ENCODE measurements at places on chromosomes 12 and 14. TPM values are rescaled to one million over a fixed set of nuclear protein-coding genes. Genes with fewer than 3 reads are reported as not detected.

Gene POLE
- polyA plus RNA-seq = 78.9 TPM

GRCh38 chr12:98418357-98419075 is 96.9 kb upstream of the TMPO start:
- DNase-seq = peak; percentile 42

DNA sequence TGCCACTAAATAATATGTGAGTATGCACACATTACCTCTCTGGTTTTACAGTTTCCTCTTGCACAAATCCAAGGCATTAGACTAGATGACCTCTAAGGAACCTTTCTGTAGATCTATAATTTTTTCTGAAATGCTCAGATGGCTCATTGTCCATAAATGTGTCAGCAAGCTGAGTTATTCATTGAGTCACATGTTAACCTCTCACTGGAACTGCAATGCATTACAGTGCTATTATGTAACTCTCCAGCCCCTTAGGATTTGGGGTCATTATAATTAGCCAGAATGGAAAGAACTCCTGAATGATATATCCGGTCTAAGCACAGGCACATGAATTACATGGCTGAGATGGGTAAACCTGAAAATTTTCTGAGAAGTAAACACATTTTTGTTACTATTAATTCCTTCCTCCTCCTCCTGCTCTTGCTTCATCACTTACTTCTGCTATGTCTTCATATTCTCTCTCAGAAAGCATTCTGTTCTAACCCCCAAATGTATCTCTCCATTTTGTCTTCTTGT is 20.3 kb upstream of the DRAM1 start:
- DNase-seq = no peak

DNA sequence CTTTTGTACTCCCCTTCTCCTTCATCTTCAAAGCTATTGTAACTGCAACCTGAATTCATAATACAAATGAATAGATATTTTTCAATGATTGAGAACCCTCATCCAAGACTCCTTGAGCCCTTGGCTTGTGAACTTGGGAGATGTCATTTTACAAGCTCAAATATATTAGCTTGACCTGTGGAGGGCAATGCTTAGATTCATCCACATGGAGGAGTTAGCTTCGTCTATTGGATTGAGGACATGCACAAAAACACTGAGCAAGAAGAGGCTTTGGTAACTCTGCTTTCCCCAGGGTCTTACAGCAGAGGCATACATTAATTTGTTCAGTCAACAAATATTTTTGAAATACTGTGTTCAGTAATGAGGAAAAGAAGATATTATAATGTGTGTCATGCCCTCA is 101.1 kb downstream of the OTOGL start:
- no peak for DNase-seq

DNA sequence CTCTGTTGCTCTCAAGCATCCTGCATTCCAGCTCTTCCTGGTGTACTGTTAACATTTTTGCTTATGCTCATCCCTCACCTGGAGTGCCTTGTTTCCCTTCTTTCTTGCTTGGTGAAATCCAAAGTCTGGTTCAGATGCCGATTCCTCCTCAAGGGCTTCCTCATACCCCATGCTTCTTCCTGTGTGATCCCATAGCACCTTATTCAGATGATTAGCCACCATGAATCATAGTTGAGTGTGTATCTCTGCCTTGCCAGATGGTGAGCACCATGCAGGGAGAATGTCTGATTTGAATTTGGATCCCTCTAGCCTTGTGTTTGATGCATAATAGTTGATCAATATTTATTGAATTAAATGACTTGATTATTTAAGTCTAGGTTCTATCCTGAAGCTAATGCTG is 39.4 kb upstream of the ANO4 start:
- no peak for DNase-seq

GRCh38 chr12:39884616-39885125 is 221.2 kb downstream of the SLC2A13 start:
- DNase-seq = no peak

Gene LRRC23
- 20.2 TPM for polyA plus RNA-seq

DNA sequence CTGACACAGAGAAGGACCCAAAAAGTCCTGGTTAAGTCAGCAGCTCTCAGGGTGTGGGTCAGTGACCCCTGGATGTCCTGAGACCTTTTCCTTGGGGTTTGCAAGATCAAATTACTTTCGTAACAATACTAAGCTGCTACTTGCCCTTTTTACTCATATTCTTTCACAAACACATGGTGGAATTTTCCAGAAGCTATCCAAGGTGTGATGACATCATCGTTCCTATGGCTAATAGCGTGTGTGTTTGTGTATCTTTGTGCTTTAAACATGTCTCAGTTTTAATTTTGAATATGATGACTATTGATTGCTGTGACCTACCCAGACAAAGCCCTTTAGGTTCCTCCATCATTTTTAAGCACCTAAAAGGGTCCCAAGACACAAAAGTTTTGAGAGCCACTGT is 176.2 kb downstream of the PHETA1 start:
- no peak for DNase-seq

Gene GPRC5A
- 7.9 TPM for polyA plus RNA-seq

GRCh38 chr14:64673316-64673715 is 30.9 kb upstream of the PLEKHG3 start:
- no peak for DNase-seq

Gene TAS2R42
- not detected for polyA plus RNA-seq

- DNase-seq = no peak
Measured at GRCh38 chr12:32115404-32116104, 8.9 kb downstream of the BICD1 start.

Gene PELI2
- 28.3 TPM for polyA plus RNA-seq

Gene KCNC2
- 0.55 TPM for polyA plus RNA-seq

Gene ACADS
- polyA plus RNA-seq = 14.5 TPM

DNA sequence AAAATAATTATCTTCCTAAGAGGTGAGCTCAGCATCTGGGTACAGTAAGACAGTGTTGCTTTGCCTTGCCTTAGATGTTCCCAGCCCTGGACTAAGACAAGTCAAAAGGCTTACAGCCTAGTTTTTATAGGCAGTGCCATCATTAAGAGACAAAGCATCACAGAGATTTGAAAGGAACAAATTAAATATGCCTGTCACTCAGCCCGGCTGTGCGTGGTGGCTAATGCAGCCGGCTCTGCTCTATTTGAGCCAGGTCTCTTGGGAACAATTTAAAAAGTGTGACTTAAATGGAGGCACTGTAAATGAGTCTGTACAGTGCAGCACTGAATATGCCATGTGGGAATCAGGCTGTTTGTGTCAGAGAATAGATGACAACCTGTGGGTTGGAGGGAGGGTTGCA is 1687.4 kb upstream of the FLRT2 start:
- no peak for DNase-seq

- no peak for DNase-seq
Measured at GRCh38 chr12:12024911-12025682, 45.6 kb upstream of the BCL2L14 start.

GRCh38 chr12:59587710-59588109 is 8.1 kb upstream of the SLC16A7 start:
- no peak for DNase-seq

DNA sequence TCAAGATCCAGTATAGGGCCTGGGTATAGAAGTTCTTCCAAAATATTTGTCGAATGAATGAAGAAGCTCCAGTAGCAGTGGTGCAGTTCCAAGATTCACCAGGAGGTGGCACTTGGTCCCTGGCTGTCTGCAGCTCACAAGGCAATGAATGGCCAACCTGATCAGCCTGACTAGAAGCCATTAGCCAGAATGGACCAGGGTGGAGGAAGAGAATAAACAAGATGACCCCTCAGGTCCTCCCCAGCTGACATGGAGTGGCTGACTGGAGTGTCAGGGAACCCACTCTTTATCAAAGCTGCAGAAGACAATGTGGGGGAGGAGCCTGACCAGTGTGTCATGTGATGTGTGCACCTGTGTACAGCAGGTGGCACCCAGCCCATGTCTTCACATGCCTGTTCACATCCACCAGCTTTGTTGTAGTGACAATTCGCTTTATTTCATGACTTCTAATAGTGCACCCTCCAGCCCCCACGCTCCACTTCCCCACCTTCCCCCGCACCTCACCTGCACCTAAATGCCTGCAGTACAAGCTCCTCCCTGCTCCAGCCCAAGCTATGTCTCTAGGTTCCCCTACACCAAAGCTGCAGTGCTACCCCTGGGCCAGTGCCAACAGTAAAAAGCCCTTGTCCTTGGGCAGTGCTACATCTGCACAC is 3.0 kb downstream of the LTBP2 start:
- DNase-seq = peak; percentile 81

Gene KRT71
- not detected for polyA plus RNA-seq

- no peak for DNase-seq
Measured at GRCh38 chr14:55019968-55020554, 6.8 kb downstream of the WDHD1 start.

DNA sequence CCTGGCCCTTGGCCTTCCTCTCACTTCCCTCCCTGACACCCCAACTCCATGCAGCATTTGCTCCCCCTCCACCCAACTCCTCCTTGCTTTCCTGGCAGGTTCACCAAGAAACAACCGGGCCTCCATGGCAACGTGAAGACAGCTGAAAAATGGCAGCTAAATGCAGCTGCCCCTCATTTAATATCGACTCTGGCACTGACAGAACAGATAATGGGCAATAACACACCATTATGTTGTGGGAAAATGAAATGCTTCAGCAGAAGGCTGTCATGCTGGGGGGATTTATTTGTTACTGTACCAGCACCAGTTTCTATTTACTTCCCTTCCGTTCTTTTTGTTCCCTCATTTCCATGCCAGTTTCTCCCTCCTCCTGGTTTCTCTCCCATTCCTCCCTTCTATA is 440.8 kb downstream of the NRXN3 start:
- DNase-seq = no peak

GRCh38 chr12:159156-159782 is 54.7 kb downstream of the SLC6A12 start:
- DNase-seq = no peak

DNA sequence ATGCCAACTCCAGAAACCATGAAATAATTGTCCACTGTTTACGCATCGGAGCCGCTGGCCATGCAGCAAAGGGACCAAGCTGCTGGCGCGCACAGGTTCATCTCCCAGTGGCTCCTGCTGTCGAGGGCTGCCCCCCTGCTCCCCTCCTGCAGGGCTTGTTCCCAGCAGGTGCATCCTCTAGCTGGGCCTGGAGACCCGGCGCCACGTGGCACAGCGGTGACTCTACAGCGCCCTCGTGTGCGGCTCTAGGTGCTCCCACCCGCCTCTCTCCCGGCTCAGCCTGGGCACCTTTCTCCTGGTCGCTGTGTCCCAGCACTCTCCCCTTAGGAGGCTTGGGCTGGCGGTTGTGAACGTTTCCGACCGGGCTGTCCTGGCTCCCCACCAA is 37.5 kb upstream of the INF2 start:
- no peak for DNase-seq

GRCh38 chr12:10220398-10221077 is 7.9 kb downstream of the GABARAPL1 start:
- DNase-seq = no peak

GRCh38 chr12:57181561-57182155 is 34.2 kb upstream of the LRP1-AS start:
- DNase-seq = no peak

GRCh38 chr12:46414591-46415268 is 42.2 kb upstream of the SLC38A2 start:
- no peak for DNase-seq

Measured in left kidney (tissue), 8 donors.